Panc1 (cell line): ENCODE measurements at places on chromosomes 1 and 21. TPM values are rescaled to one million over a fixed set of nuclear protein-coding genes. Genes with fewer than 3 reads are reported as not detected.

RGS8 gene
- total RNA-seq, result not detected

PROK1 gene
- not detected for total RNA-seq

TNNT2 gene
- not detected for total RNA-seq

GRCh38 chr1:186849271-186849671 lies 20.5 kb downstream of the PLA2G4A start:
- no peak for DNase-seq

DNA sequence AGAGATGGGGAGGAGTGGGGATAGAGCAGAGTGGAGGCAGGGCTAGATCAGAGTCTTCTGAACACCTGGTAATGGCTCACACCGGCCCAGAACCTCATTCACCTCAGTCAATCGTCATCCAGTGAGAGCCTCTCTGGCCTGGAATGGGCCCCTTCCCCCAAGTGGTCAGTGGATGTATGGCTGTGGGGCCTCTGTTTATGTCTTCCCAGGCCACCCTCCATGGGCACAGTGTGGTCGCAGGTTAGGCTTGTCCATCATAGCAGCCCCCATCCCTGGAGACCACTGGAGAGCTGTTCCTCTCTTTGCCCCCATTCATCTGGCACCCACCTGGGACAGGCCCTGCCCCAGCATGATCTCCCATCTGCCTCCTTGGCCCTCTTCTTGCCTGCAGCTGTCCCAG lies 29.6 kb upstream of the TENT5C start:
- no peak for DNase-seq

DNA sequence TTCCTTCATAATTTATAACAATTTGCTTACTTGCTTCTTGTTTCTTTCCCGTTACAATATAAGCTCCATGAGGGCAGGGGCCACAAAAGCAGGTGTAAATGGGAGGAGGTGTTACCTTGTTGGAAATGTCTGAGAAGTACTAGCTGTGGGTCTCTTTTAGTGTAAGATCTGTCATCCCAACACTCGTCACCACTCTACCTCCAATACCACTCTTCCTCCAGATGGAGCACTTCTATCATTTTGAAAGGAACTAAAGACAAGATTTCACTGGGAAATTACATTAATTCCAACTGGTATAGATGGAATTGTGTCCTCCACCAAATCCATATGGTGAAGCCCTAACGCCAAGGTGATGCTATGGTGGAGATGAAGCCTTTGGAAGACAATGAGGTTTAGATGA lies 53.0 kb upstream of the CPLANE2 start:
- no peak for DNase-seq

DNA sequence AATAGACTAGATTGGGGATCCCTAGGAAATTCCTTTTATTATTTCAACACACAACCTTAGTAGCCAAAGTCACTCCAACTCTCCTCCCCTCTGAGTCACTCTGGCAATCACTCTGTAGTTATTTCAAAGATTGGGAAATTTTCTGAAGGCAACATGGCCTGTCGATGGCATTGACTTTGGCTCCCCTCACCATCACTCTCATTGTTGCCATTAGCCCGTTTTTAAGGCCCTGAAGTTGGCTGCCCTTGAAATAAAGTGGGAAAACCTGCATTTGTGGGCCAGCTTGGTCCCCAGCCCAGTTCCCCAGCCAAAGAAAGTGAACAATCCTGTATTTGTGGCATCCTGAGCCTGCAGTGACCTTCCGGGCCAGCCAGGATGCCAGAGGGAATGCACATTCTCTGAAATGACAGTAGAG lies 52.5 kb downstream of the CDC7 start:
- no peak for DNase-seq

- DNase-seq, result no peak
Observed at GRCh38 chr1:84467298-84467697, 11.8 kb upstream of the RPF1 start.

- DNase-seq, result no peak
Observed at GRCh38 chr1:119531606-119532323, 24.8 kb downstream of the HSD3B1 start.

- no peak for DNase-seq
Observed at GRCh38 chr1:173393659-173394000, 83.5 kb upstream of the PRDX6 start.

DNA sequence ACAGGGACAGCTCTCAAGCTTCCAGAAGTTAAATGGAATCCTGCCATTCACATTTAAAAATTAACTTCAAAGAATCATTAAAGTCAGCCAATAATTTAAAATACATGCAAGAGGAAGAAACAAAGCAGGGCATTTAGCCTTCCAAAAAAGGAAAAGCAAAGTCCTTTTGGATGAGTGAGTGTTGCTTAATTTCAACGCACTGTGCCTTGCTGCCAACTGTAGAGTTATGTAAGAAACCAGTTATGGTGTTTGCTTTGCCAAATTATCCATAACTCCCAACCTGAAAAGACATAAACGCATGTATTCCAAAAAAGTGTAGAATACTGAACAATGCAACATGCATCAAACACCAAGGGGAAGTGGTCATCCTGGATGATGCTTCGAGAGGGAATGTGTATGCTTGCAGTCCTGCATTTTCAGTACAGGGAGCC lies 16.1 kb upstream of the KCNE1 start:
- DNase-seq, result no peak

GRCh38 chr1:16018749-16019643 lies 1.2 kb upstream of the HSPB7 start:
- DNase-seq, result no peak

- no peak for DNase-seq
Observed at GRCh38 chr1:119081700-119082099, 58.8 kb downstream of the WARS2 start.

- DNase-seq, result no peak
Observed at GRCh38 chr1:37974567-37974966, 15.3 kb downstream of the SF3A3 start.

- DNase-seq, result no peak
Observed at GRCh38 chr1:44405031-44405797, at the start of gene RNF220. RNF220 (plus strand) TSS chr1:44405255.

GRCh38 chr1:19239876-19240275 lies 11.4 kb downstream of the EMC1 start:
- no peak for DNase-seq

GRCh38 chr1:196115646-196116045 lies 492.6 kb downstream of the KCNT2 start:
- DNase-seq, result no peak

DNA sequence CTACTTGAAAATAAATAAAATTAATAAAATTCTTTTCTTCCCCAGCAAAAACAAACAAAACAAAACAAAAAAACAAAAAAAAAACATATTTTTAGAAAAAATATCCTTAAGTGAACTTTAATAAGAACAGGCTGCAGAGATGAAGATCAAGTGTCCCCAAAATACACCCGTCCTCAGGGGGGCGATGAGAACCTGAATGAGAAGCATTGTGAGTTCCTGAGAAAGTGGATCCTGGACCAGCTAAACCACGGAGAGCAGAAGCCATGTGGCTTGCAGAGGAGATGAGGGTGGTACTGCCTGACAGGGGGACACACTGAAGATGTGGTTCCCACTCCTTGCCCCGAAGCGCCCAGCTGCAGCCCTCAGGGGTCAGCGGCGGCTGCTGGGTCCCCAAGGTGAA lies 89.3 kb downstream of the ITPKB start:
- DNase-seq, result no peak

- DNase-seq, result no peak
Observed at GRCh38 chr21:21673959-21674358, 675.8 kb downstream of the NCAM2 start.

DNA sequence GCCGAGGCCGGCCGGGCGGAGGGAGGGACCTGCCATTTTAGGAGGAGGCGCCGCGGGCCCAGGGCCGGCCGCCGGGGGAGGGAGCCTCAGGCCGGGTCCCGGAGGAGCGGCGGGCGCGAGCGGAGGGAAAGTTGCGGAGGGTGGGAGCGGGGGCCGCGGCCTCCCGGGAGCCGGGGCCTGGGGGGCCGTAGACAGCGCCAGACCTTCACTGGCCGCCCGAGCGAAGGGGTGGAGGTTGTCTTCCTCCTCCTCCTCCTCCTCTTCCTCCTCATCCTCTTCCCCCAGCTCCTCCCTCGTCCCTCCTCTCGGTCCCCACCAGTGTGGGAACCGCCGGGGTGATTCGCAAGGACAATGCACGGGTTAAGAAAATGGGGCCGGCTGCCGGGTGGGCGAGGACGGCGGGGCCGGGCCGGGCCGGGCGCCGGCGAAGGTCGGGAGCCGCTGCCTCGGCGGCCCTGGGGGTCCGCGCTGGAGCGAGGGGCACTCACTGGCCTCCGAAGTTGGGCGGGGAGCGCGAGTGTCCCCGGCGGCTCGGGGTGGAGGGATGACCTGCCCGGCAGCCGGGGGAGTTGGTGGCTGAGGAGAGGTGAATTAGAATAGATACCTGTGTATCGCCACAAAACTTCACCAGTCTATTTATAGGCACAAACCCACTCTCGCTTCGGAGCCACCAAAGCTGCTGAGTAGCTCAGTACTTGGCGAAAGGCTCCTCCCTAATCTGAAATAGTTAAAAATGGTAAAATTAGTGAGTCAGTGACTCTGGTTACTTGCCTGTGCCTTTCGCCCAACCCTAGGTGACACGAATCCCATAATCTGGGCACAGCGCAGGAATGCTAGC lies 1.3 kb downstream of the DYRK1A start:
- no peak for DNase-seq

DNA sequence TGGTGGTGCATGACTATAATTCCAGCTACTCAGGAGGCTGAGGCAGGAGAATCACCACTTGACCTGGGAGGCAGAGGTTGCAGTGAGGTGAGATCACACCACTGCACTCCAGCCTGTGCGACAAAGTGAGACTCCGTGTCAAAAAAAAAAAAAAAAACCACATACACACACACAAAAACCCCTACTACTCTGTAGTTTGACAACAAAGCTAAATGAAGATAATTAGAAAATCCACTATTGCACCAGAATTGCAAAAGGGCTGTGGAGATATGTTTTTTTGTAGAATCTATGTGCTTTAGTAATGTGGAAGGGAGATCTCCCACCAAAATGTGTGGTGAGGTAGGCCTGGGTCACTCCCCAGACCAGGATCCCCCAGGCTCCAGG lies 32.2 kb upstream of the KHDRBS1 start:
- no peak for DNase-seq

DNA sequence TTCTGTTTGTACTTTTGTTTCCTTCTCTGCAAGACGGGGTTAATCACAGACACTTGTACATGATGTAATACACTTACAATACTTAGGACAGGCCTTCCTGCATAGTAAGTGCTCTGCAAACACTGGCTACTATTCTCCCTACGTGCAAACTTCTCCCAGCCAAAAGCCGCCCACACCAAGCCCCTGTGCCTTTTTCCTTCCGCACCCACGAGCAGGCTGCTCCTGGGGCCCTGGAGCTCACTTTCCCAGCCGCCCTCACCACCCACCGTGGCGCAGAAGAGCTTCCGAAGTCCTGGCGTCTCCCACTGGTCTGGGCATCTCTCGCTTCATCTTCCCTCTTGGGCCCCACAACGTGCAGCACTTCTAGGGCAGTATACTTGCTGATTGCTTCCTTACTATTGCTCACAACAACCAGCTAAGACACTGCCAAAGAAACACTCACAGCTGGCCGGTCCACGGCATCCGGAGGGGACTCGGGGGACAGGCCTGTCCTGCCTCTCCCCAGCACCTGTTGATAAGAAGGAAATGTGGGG lies 22.5 kb upstream of the GPR157 start:
- DNase-seq, result no peak

DNA sequence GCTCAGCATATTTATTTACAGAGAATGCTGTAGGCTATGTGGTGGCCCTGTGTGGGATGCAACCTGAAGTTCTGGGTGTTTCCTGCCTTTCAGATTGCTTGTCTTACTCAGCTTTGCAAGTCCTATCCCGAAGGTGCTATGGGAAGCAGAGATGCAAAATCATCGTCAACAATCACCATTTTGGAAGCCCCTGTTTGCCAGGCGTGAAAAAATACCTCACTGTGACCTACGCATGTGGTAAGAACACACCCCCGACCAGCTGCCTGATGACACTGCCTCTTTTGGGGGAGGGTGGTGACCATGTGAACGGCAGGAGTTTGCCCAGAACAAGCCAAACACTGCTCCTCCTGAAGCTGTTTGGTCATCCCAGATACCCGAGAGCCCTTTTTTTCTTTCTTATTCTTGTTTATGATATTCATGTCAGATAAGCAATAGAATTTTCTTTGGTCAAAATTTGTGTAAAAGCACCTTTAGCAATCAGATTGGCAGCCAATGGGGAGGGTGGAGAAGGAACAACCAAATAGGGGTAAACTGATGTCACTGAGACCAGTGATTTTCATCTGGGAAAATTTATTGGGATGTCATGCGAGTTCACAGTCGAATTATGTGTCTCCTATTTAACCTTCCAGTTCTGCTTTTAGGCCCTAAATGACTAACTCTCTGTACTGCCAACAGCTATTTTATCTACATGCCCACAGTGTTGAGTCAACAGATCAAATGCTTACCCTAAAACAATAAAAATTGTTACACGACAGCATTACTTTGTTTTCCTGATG lies 82.6 kb downstream of the EVA1C start:
- no peak for DNase-seq

DNA sequence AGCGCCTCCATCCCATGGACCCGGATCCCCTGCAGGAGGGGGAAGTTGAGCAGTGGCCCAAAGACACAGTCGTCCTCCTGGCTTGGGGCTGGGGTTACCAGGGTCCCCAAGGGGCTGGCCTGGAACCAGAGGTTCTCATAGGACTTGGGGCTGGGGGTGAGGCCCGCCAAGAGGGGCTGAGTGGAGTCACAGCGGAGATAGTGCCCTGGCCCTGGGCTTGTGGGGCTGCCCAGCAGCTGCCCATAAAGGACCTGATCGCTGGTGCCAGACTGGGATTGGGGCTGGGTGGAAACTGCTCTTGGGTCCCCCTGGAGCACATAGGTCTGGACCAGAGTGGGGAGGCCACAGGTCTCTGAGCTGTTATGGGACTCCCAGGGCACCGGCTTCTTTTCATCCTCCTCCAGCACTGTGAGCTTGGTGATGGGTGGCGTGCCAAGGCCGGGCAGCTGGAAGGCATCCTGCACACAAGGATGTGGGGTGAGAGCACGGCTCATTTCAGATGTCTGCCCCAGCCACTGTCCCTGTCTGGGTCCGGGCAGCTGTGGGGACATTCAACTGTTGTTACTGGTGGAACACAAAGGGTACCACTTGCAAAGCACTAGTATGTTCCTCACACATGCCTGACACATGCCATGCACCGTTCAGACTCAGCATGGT lies 2.3 kb upstream of the MRPS15 start:
- no peak for DNase-seq
